CD4-positive, alpha-beta T cell (primary cell): ENCODE measurements at places on chromosomes 4 and X.

- no peak for DNase-seq
Measured at GRCh38 chrX:103405009-103405333, 28.6 kb downstream of the BEX3 start.

GRCh38 chr4:87193958-87194675 lies 26.3 kb downstream of the KLHL8 start:
- DNase-seq: no peak

DNA sequence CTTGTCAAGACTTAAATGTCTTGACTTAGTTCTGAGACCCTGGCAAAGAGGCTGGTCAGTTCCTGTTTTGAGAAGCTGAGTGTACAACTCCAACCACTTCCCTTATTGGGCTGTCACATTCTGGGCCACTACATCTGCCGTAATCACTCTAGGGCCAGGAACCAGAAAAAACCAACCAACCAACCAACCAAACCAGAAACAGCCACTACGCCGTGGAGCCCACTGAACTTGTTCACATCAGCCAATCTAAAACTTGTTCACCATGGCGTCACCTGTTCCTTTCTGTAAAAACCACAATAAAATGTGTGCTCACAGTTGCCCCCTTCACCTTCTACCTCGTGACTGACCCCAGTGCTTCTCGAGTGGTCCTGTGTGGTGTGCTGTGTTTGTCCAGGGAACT lies 107.3 kb downstream of the JADE1 start:
- no peak for DNase-seq

GRCh38 chr4:164488114-164488513 lies 265.8 kb upstream of the SMIM31 start:
- DNase-seq: no peak

- no peak for DNase-seq
Measured at GRCh38 chr4:139014371-139015268, 961 bp upstream of the NOCT start.

GRCh38 chrX:48834383-48834709 lies 1.1 kb downstream of the PCSK1N start:
- DNase-seq: no peak
